T-helper 9 cell (primary cell): ENCODE measurements at places on chromosomes 1 and 21.

DNA sequence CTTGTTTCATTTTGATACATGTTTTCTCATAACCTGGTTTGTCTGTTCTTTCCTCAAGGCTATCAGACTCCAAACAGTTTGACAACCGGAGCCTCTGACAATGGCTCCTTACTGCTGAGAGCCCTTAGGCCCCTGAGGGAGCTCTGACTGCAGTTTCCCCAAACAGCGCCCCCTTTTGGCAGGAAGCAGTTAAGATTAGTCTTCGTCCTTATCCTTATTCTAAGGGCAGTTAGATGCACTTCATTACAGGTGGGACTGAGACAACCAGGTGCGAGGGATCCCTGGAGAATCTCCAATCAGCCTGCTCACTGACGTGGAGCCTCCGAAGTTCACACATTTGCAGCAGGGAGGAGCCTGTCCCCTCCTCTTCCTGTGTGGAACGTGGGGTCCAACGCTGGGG lies 393.1 kb downstream of the BRINP3 start:
- no peak for DNase-seq

GRCh38 chr1:117014209-117014608 lies 12.6 kb downstream of the CD101 start:
- DNase-seq = no peak

DNA sequence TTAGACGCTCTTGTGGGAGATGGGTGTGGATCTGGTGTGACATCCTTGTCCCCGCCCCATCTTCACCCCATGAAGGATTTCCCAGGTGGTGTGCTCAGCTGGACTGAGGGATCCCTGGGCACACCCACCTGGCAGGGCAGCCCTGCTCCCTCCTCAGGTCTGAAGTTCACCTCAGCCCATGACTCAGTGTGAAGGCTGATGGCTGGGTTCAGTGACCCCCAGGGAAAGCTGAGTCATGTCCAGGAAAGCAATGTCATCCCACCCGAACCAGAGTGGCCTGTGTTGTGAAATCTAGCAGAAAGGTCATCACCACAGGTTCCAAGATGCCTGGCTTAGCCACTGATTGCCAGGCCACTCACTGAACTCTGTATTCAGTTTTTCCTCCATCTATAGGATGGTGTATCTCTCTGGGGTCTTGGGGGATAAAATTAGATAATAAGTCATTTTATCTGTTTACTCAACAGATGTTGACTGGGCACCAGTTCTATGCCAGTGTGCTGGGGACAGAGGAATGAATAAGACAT lies 97.7 kb upstream of the JUN start:
- no peak for DNase-seq

DNA sequence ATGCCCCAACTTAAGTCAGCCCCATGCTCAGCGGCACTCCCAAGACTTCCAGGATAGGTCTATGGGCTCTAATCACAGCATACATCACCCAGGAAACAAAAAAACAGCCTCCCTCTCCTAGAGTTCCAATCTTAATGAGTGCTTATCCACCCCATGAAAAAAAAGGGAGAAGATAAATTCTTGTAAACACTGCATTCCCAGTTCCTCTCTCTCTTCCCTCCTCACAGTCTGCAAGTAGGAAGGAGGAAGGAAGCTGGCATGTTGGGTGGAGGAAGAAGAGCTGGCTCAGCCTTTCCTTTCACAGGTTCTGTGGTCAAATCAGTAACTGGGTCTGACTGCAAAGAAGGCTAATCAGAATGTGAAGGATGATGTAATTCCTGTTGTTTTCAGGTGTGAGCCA lies 69.9 kb upstream of the ZC3H11B start:
- no peak for DNase-seq

DNA sequence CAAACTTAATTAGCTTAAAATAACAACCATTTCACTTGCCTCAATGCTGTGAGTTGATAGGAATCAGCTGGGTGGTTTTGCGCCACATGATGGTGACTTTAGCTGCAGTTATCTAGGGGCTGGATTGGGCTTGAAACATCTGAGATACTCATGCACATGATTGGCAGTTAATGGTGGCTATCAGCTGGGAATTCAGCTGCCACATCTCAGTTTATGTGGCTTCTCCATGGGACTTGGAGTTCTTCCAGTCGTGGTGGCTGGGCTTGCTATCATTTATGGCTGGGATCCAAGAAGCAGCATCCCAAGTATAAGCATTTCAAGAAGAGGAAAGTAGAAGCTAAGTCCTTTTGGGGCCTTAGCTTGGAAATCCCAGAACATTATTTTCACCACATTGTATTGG lies 36.4 kb downstream of the PDC start:
- DNase-seq = no peak

GRCh38 chr1:172344444-172344843 lies 76.0 kb upstream of the C1orf105 start:
- no peak for DNase-seq
